ENCODE measurements at places on chromosomes 5 and 9.

- no peak for DNase-seq
These were observed 278.9 kb downstream of the GADD45G start for GRCh38 chr9:89883401-89884341.

- no peak for DNase-seq
These were observed 116.9 kb upstream of the SMC2 start for GRCh38 chr9:103977163-103977562.

- DNase-seq, result no peak
These were observed 2.1 kb upstream of the SLC6A19 start for GRCh38 chr5:1199340-1199648.

- no peak for DNase-seq
These were observed 277.5 kb upstream of the MVB12B start for GRCh38 chr9:126049088-126049487.

DNA sequence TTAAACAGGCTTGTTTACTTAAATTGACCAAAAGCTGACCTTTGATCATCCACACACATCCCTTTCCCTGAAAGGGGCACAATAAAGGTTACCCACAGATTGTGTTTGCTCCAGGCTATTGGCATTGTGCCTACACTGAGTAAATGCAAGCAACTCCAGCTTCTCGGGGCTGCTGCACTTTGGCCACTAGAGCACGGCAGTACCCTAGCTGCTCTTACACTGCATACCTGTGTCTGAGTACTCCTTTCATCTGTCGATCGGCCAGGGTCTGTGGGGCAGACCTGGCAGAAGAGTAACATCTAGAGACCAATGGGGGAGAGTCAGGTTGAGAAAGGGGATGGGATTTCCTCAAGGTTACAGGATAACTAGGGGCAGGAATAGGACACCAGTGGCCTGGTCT lies 281.9 kb upstream of the NMUR2 start:
- no peak for DNase-seq

GRCh38 chr9:91784673-91785446 lies 165.2 kb downstream of the ROR2 start:
- DNase-seq, result no peak

DNA sequence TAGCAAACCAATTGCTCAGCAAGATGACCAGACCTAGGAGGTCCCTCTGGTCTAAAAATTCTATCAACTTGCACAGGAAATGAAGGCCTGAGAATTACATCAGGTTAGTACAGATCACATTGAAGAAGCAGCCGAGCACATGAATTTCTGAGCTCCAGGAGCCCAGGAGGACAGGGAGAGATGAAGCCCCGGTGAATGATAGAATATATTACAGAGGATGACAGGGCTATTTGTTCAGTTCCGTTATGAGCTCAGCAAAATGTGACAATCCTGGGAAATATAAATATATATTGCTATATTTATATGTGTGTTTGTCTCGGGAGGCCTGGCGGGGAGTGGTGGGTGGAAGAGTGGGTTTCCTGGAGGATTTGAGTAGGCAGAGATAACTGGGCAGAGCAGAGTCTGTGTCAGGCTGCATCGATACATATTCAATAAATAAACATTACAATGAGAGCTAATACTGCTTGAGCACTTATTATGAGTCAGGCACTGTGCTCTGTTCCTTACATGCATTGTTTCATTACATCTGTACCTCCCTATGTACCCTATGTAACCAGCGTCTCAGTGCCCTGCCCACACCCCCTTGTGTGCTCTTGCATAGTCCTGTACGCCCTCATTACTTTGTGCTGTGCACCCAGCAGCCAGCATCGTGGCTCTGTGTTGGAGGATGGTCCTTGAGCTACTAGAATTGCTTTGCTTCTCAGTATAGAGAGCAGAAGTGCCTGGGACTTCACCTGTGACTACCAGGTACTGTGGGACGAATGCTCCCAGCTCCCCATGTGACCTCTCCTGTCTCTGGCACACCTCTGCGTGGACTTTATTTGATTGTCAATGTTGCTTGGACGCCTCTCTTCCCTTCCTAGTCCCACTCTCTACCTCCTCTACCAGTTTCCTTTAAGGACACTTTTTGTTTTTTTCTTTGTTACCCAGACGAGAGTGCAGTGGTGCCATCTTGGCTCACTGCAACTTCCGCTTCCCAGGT lies 58.1 kb upstream of the KLF9 start:
- no peak for DNase-seq

GRCh38 chr9:73118898-73119554 lies 32.6 kb upstream of the ANXA1 start:
- no peak for DNase-seq

DNA sequence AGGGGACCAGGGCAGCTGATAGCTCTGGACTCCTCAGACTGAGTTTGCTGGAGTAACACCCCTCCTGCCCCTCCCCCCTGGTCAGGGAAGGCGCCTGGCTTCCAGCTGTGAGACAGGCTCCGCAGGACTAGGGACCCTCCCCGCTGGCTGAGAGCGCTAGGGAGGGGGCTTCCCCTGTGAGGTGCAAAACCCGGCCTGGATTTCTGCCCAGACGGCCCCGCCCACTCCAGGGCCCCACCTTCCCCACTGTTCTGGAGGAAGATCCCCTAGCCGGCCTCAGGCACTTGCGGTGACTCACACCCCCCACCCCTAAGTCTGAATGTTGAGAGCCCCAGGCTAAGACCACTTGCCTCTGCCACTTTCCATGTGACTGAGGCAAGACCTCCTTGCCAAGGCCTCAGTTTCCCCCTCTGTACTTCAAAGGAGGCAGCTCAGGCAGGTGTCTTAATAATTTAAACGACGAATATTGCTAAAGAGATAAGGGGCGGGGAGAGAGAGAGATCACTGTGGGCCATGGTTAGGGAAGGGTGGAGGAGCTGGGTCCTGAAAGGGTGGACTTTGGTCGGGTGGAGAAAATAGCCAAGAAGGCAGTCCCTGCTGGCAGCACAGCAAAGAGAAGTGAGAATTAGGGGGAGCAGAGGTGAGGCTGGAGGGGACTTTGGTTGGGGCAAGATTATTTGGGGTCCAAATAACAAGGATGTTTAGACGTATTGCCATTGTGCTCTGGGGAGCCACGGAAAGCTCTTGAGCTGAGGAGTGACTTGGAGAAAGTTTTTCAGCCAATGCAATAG lies 1.0 kb upstream of the DAB2IP start:
- no peak for DNase-seq

- DNase-seq, result no peak
These were observed 2.2 kb downstream of the PCDHA13 start for GRCh38 chr5:140883927-140884697.

- DNase-seq, result no peak
These were observed 54.1 kb upstream of the DAB2 start for GRCh38 chr5:39478863-39479262.

GRCh38 chr9:1049641-1050040 lies 516 bp upstream of the DMRT2 start:
- no peak for DNase-seq

DNA sequence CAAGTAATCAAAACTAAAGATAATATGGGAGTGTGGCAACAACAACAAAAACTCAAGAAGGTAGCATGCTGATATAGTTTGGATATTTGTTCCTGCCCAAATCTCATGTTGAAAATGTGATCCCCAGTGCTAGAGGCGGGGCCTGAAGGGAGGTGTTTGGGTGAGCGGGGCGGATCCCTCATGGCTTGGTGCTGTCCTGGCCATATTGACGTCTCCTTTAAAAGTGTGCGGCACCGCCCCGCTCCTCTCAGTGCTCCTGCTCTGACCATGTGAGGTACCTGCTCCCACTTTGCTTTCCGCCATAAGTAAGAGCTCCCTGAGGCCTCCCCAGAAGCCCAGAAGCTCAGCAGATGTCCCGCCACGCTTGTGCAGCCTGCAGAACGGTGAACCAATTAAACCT lies 25.6 kb downstream of the MED27 start:
- DNase-seq, result no peak

GRCh38 chr5:175558801-175559480 lies 80.6 kb downstream of the SFXN1 start:
- no peak for DNase-seq

- DNase-seq, result no peak
These were observed 2.8 kb upstream of the PCA3 start for GRCh38 chr9:76761448-76761847.

DNA sequence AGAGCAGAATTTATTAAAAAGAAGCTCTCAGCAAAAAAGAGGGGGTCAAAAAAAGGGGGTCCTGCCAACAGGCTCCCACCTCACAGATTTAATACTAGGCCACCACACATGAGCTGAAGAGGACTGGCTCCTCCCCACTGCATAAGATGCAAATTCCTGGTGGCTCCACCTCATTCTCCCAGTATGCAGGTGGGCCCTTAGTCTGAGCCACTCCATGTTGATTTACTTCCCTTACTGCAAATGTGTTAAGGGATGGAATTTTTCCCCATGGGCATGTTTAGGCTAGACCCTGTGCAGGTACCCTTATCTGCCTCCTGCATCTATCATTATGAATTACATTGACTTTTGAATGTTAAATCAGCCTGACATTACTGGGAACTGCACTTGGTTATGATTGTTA lies 82.9 kb downstream of the ISOC1 start:
- no peak for DNase-seq

DNA sequence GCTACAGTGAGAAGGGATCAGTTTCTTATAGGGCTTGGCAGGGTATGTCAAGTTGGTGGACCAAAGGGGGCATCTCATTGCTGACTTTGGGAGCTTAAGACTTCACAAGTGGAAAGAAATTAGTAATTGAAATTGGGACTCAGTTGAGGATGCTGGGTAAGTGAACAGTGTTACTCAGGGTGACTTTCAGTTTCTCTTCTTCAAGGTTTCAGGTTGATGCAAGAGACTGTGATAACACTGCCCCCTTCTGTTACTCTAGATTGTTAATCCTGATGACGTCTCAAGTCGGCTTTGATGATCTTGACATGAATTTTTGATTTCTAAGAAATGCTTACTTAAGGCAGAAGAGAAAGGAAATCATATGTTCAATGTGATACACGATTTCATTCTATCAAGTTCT lies 21.3 kb downstream of the KCTD16 start:
- no peak for DNase-seq

GRCh38 chr9:69460012-69460411 lies 135.0 kb downstream of the ENTREP1 start:
- DNase-seq, result no peak

GRCh38 chr5:102922799-102923477 lies 167.8 kb downstream of the PAM start:
- no peak for DNase-seq

DNA sequence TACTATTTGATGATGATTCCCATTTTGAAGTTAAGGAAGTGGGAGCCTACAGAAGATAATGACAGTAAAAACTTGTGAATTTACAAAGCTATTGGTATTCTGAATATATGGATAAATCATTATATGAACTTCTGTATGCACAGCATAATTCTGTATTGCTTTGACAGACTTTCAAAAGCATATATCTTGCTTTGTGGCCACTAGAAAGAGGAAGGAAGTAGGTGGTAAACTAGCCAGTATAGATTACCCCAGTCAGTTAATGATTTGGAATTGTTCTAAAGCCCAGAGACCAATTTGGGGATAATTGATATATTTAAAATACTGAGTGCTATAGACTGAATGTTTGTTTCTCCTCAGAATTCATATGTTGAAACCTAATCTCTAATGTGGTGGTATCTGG lies 53.0 kb downstream of the NR2F1 start:
- DNase-seq, result no peak

GRCh38 chr5:10360686-10361085 lies 7.2 kb downstream of the MARCHF6 start:
- no peak for DNase-seq

DNA sequence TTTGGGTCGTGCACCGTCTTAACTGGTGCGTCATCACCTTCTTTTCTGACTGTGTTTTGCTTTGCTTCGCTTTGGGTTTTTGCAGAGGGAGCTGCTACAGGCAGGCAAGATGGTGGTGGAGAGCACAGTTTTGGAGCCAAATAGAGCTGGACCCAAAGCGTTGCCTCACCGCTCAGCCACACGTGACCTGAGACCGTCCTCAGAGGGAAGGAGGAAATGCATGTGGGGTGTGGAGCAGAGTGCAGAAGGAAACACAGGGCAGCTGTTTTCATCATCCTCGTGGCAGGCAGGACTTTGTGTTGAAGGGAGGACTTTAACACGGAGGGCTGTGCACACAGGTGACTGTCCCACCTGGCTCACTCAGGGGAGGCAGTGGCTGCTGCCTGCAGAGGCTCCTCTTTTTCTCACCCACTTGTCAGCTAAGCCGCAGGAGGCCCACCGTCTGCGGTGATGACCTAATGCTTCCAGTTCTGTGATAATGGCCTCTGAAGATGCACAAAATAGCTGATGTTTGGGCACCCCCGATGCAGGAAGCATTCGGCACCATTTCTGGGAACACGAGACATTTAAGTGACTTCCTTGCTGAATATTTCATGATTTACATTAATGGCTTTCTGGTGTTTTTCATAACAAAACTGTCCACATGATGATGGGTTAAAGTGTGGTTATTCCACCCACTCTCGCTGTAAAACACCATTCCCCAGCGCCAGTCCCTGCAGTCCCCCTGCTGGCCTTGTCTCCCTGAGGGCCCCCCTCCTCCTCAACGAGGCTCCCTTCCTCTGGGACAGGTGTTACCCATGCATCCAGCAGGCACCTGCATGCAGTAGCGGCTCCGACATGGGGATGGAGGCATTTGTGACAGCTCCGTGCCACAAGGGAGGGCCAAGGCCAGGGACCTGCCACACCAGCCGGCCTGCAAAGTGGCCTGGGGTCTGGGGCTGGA lies 12.4 kb upstream of the UBAC1 start:
- no peak for DNase-seq

DNA sequence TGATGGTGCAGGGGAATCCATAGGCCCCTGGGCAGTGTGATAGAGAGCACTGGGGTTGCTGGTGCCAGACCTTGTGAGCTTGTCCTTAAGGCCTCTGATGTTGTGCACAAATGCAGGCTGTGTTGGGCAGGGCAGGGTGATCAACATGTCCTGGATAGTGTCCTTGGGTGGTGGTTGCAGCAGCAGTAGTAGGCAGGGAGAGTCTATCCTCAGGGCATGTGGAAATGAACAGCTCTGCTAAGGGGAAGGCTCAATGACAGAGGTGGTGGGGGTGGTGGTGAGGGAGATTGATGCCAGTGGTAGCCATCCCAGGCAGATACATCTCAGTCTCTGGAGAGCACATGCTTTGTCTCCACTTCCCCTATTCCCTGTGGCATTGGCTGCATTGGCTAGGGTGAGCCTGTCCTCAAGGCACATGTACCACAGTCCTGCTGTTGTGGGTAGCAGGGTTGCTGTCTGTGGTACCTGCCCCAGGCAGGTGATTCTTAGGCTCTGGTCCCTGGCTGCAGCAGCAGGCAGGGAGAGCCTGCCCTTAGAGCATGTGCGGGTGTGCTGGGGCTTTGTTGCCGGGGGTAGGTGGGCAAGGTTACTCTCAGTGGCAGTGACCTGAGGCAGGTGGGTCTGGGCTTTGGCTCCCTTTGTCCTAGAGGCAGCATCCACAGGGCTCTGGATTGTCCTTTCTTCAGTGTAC lies 111.1 kb downstream of the WDR70 start:
- no peak for DNase-seq

- DNase-seq, result no peak
These were observed 278.2 kb downstream of the BRINP1 start for GRCh38 chr9:119091074-119091473.

GRCh38 chr9:74795081-74795480 lies 92.6 kb downstream of the TRPM6 start:
- DNase-seq, result no peak
